ENCODE measurements at places on chromosomes 11 and 22. TPM values are rescaled to one million over a fixed set of nuclear protein-coding genes. Genes with fewer than 3 reads are reported as not detected.

DNA sequence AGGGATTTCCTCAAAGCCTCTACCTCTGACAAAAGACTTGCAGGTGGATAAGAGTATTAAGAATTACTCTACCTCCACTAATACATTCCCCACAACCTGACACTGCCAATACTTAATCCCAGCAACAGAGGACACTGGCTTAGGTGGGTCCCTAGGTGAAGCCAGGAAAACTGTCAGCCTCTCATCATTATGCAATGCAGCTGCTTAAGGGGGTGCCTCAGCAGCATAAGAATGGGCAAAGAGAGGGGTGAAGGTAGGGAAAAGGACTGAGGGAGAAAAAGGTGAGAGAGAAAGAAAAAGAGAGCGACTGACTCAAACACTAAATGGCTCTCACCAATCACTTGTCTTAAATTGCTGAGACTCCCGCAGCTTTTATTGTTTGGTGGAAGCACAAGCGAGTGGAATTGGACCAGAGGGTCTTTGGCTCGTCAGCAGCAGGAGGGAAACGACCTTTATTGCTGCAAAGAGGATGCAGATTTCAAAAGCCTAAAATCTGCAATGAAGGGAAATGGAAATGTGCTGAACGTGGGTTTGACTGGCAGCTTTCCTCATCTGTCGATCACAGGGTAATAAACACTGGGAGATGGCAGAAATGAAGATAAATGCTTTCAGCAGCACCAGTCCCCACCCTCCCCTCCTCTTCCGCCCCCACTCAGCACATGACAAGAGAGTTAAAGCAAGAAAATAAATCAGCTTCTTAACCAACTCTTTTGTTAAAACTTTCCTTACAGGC lies 64.9 kb upstream of the CHRM4 start:
- no peak for DNase-seq

DNA sequence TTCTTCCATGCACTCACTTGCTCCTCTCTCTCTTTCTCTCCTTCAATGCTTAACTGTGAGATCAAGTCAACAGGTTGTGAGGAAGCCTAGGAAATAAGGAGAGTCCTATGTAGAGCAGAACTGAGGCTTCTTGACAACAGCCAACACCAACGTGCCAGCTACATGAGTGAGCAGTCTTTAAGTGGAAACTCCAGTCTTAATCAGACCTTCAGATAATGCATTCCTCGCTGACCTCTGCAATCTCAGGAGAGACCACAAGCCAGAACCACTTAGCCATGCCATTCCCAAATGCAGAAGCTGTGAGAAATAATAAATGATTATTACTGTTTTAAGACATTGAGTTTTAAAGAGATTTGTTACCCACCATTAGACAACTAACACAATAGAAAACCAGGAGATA lies 6.1 kb upstream of the TEAD1 start:
- DNase-seq, result no peak

DNA sequence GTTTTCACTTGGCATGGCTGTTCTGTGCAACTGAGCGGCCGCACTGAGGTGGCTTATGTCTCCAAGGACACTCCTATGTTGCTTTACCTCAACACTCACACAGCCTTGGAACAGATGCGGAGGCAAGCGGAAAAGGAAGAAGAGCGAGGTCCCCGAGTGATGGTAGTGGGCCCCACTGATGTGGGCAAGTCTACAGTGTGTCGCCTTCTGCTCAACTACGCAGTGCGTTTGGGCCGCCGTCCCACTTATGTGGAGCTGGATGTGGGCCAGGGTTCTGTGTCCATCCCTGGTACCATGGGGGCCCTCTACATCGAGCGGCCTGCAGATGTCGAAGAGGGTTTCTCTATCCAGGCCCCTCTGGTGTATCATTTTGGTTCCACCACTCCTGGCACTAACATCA lies 2.1 kb downstream of the CLP1 start:
- DNase-seq, result no peak

GRCh38 chr11:117175104-117175503 lies 3.4 kb upstream of the SIDT2 start:
- DNase-seq, result no peak

SCGB2A2 gene
- not detected for total RNA-seq

UCP2 gene
- 2.4 TPM for total RNA-seq

CNTF gene
- 3.9 TPM for total RNA-seq

LRRC55 gene
- not detected for total RNA-seq

DNA sequence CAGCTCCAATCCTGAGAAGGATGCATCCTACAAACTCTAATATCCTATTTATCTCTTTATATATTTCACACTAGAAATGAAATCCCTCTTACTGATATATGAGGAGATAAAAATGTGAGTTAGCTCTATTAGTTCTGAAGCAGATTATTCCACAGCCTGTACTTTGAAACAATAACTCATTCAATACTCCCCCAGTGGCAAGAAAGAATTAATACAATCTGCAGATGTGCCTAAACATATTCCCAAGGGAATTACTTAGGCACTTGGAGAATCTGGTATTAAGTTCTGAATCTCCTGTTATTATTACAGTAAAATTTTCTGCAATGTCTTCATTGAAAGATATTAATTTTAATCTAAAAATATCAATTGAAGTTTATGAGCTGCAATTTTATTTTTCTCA lies 59.4 kb downstream of the DDI1 start:
- DNase-seq, result peak; percentile 17

- DNase-seq, result peak; percentile 75
Observed at GRCh38 chr22:27149921-27150543, 492.6 kb downstream of the MIAT start.

GRCh38 chr11:1220941-1221721 lies 1.7 kb upstream of the MUC5B start:
- DNase-seq, result no peak

APOL4 gene
- not detected for total RNA-seq

- no peak for DNase-seq
Observed at GRCh38 chr22:26072621-26073020, 96.6 kb upstream of the SEZ6L start.

MEI1 gene
- 2.2 TPM for total RNA-seq

DNA sequence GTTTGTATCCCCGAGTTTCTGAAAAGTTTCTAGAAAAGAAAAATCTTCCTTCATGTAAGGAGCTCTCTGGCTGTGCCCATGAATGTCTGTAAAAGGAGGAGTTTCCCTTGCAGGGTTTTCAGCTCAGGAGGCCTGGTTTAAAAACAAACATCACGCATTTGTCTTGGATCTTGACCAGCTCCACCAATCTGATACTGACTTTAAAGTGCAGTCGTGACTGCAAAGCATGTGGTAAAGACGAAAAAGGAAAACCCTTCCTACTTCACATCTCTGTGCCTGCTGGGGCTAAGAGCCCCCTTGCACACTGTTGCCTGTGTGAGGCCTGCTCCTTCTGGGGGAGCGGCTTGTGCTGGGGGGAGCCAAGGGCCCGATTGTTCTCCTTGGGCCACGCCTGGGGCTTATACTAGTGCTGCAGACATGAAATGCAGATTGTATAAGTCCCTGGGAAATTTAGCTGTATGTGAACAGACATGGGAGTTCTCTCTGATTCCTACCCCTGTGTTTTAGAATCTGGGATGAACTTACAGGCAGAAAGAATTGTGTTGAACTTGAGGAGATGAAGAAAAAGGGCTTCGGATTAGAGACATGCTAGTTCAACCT lies 62.1 kb downstream of the ADAMTS15 start:
- no peak for DNase-seq

NLRP10 gene
- total RNA-seq, result 19.7 TPM

TSPAN18 gene
- total RNA-seq, result not detected

DNA sequence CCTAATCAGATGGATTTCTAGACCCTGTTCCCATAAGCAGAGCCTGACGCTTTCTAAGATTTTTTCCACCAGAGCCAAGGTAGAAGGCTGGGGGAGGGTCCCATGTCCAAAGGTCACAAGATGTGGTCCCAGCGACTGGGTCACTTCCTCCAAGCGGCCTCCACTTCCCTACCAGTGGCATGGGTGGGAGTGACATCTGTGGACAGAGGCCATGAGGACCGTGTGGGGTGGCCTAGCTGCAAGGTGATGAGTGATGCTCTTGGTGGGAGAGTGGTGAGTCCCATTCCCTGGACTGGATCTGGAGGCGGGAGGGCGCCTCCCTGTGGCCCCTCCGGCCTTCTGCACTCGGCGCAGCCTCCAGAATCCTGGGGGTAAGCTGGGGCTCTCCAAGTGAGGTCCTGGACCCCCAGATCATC lies 32.4 kb upstream of the PRR5 start:
- peak; percentile 71 for DNase-seq

FEN1 gene
- 29.2 TPM for total RNA-seq

DNA sequence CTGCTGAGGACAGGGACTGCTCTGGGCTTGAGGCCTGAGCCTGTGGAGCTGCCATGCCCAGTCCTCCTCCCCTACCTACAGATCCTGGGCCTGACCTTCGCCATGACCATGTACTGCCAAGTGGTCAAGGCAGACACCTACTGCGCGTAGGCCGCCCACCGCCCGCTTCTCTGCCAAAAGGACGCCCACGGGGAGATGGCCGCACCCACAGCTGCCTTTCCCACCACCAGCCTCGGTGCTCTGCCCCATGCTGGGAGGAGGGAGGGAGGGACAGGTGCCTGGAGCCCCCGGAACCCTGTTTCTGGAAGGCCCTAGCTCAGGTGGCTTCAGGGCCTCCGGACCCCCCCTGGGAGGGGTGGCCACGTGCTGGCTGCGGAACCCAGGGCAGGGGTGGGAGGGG lies 23.8 kb downstream of the TSPAN4 start:
- DNase-seq, result no peak

DUSP8 gene
- 0.11 TPM for total RNA-seq

LIF gene
- total RNA-seq, result 1.9 TPM

TTC28 gene
- total RNA-seq, result 41.9 TPM

- peak; percentile 33 for DNase-seq
Observed at GRCh38 chr11:106331176-106331575, 253.7 kb downstream of the AASDHPPT start.

DNA sequence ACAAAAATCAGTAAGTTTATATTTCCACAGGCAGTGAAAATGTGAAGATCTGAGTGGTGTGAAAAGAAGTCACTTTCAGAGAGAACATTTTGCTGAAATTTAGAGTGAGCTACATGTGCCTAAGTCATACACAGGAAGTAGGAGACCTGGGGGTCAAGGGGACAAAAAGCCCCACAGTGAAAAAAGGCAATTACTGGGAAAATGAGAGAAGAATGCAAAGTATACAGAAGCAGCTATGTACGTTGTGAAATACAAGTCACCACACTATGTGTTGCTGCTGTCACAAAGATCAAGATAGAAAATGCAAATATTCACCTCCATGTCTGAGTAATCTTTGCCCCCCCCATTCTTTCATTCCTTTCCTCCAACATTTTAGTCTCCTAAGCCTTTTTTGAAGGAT lies 21.6 kb upstream of the SESN3 start:
- no peak for DNase-seq

DNA sequence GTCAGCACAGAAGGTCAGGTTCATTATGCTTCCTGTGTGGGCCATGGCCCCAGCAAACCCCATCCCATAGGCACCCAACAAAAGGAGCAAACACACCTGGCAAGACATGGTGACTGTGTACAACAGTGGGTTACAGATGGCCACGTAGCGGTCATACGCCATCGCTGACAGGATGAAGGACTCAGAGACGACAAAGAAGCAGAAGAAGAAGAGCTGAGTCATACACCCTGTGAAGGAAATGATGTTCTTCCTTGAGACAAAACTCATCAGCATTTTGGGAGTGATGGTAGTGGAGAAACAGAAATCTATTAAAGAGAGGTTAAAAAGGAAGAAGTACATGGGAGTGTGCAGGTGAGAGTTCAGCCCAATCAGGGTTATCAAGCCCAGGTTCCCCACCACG lies 309 bp downstream of the OR8B12 start:
- no peak for DNase-seq

ASCC2 gene
- 37.3 TPM for total RNA-seq

OR51L1 gene
- not detected for total RNA-seq

DNA sequence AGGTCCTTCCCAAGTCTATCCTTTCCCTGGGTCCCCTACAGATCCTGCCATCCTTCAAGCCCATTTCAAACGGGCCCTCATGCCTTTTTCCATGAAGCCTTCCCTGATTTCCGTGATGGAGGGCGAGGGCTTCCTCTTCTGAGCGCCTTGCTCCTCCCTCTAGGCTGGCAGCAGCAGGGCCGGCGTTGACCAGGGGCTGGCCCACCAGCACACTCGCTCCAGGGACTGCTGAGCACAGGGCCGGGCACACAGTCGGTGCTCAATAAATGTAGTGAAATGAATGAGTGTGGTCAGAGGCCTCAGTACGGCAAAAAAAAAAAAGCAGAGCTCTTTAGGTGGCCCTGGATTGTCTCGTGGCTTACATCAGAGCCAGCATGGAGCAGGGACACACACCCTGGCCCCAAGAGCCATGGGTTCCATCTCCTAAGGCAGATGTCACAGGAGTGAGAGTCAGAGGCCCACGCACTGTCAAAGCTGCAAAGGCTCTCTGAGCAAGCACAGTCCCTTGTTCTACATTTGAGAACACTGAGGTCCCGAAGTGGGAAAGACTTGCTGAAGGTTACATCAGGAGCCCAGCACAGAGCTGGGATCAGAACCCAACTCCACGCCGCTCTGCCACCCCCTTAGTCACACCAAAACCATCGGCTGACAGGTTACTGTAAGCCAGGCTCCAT lies 3.1 kb downstream of the IL2RB start:
- DNase-seq, result no peak

ALX4 gene
- not detected for total RNA-seq

GRCh38 chr11:103525069-103525468 lies 415.8 kb downstream of the DYNC2H1 start:
- peak; percentile 37 for DNase-seq

- no peak for DNase-seq
Observed at GRCh38 chr22:22818861-22819855, 68.5 kb upstream of the IGLL5 start.

CYP2D6 gene
- total RNA-seq, result 0.13 TPM

MFRP gene
- total RNA-seq, result not detected

- DNase-seq, result peak; percentile 98
Observed at GRCh38 chr11:8060801-8061554, 20.0 kb upstream of the TUB start.

- DNase-seq, result no peak
Observed at GRCh38 chr11:120310870-120311269, 14.2 kb upstream of the TLCD5 start.

DNA sequence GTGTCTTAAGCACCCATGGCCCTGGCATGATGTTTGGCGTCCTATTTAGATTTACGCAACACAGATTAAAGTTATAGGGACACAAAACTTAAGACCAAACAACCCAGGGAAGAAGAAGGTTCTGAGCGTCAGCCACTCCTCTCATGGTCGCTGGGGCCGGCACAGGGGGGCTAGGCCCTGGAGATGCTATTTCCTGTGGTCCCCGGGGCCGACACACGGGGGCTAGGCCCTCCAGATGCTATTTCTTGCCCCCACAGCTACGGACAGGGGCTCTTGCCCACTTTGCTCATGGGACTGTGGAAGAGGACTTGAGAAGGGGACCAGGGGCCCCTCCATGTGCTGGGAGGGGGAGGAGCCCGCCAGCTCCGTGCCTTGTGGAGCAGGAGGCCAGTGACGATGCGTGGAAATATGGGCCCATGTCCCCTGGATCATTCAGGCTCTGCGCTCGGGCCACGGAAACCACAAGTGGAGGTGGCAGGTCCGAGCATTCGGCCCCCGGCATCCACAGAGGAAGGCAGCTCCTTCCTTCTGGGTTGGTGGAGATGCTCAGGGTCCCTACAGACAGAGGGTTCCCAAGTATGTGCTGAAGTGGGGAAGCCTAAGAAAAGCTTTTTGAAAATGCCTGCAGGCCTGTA lies 711.1 kb downstream of the BRD1 start:
- no peak for DNase-seq

VPREB1 gene
- not detected for total RNA-seq

Measured in GM23248 (cell line).